Ovary (tissue), 10 donors: ENCODE measurements at places on chromosomes 13 and 19. TPM values are rescaled to one million over a fixed set of nuclear protein-coding genes. Genes with fewer than 3 reads are reported as not detected.

GRCh38 chr13:95644601-95645052, at the start of gene DZIP1:
Gene DZIP1 (minus strand): TSS chr13:95644706. CDS start chr13:95642029, 2,677 bp downstream.
- H3K27ac ChIP-seq, result peak within 1 kb of the TSS; percentile 75
- H3K4me1 ChIP-seq, result peaks cover 2% of the 10 kb centered on the region
- H3K4me3 ChIP-seq, result peak within 1 kb of the TSS; percentile 82
- peak; percentile 91 for DNase-seq
- no peaks in the 10 kb centered on the region for H3K36me3 ChIP-seq

DNA sequence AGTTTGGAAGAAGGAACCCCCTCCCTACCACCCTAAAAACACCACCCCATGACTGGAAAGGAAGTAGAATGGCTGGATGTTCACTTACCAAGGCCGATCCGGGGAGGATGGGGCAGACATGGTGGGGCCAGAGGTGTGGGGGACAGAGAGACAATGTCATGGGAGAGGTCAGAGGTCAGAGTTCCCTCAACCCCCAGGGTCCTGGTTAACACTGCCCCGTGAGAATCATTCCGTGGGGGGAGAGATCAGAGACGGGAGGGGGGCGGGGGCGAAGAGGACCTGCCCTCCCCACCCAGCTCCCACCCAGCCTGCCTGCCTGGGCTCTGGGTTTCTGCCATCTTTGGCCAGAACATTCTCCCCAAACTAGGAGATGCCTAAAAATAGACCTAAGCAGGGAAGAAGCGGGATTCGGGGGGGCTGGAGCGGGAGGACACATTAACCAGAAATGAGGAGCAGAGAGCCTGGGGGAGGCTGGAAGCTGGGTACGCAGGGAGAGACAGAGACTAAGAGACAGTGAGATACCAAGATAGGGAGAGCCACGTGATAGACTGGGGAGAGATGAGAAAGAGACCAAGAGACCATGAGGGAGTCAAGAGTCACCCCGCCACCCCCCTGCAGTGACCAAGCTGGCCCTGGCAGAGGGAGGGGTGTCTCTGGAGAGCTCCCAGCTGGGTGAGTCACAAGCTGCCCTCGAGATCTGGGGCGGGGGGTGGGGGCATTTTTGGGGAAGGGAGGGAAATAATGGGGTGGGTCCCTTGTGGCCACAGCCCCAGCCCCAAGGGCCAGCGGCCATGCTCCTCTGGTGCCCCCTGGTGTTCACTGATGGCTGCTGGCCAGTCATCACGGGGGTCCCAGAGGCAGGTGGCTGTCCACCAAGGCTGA, 6.1 kb upstream of the KANK2 start:
- H3K27ac ChIP-seq, result peak overlapping the region; percentile 75
- H3K27me3 ChIP-seq, result no peaks in the 10 kb centered on the region
- peaks cover 12% of the 10 kb centered on the region for H3K4me1 ChIP-seq
- H3K36me3 ChIP-seq, result no peaks in the 10 kb centered on the region
- peak; percentile 94 for DNase-seq

DNA sequence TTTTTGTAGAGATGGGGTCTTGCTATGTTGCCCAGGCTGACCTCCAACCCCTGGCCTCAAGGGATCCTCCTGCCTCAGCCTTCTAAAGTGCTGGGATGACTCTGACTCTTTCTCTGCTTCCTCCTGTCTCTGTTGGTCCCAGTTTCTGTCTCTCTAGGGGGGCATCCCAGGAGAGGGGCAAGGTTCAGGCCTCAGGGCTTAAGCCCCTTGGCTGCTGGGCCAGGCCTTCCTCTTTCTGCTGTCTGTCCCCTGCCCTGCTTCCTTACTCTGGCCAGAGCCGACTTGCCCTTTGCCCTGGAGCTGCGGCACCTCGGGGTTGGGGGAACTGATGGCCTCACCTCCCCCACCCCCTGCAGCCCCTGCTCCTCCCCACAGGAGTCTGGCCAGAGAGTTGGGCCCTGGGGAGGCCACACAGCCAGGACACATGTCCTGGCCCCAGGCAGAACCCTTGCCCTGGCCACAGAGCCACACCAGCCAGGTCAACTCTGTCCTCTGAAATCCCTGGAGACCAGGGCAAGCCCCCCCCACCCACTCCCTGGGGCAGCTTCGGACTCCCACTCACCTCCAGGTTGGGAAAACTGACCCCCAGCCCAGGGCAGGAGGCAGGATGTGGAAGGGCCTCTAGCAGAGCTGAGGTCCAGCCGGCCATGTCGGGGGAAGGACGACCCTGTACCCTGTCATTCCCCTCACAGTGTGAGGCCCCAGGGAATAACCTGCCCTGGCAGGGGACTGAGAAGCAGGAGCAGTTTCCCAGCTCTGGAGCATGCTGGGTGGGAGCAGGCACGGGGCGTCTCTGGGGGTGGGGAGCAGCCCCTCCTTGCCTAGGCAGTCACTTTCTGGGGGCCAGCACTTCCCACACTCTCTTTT, 23.7 kb downstream of the CEBPA start:
- H3K27ac ChIP-seq, result no peak overlapping the region
- no peaks in the 10 kb centered on the region for H3K4me1 ChIP-seq
- H3K27me3 ChIP-seq, result no peaks in the 10 kb centered on the region
- no peak overlapping the region for H3K4me3 ChIP-seq
- DNase-seq, result no peak

Gene NXNL1
- not detected for total RNA-seq

Gene BEST2
- not detected for total RNA-seq
